Fibroblast of the aortic adventitia (primary cell): ENCODE measurements at places on chromosomes 11 and 22. TPM values are rescaled to one million over a fixed set of nuclear protein-coding genes. Genes with fewer than 3 reads are reported as not detected.

MS4A15 gene
- total RNA-seq = not detected in 2 replicates

SUSD2 gene
- 0.99 and 5.6 TPM in 2 replicates for total RNA-seq

OR8G5 gene
- not detected in 2 replicates for total RNA-seq

FADS1 gene
- total RNA-seq = 48.8 and 74.1 TPM in 2 replicates

NR1H3 gene
- total RNA-seq = 8.8 and 22.0 TPM in 2 replicates

KRTAP5-7 gene
- 0.09 and 0.33 TPM in 2 replicates for total RNA-seq

MRGPRE gene
- not detected in 2 replicates for total RNA-seq

DEUP1 gene
- total RNA-seq = not detected in 2 replicates

SPATA19 gene
- total RNA-seq = not detected in 2 replicates

OR4C15 gene
- total RNA-seq = not detected in 2 replicates

DCPS gene
- 4.3 and 11.4 TPM in 2 replicates for total RNA-seq

SLC29A2 gene
- total RNA-seq = 0.36 TPM in 1 of 2 replicates, not detected in the other

ENTHD1 gene
- not detected in 2 replicates for total RNA-seq

MS4A7 gene
- not detected in 2 replicates for total RNA-seq

CSNK2A3 gene
- total RNA-seq = 1.6 and 4.7 TPM in 2 replicates

MMP7 gene
- not detected in 2 replicates for total RNA-seq

BEST1 gene
- total RNA-seq = 3.1 and 3.4 TPM in 2 replicates

UPK3A gene
- total RNA-seq = not detected in 2 replicates

FGF3 gene
- total RNA-seq = not detected in 2 replicates

CARD18 gene
- total RNA-seq = not detected in 2 replicates

ADM gene
- 103 and 348 TPM in 2 replicates for total RNA-seq

LRP5 gene
- 3.3 and 8.3 TPM in 2 replicates for total RNA-seq

CASP4 gene
- total RNA-seq = 158 and 245 TPM in 2 replicates

PIH1D2 gene
- 5.1 and 5.5 TPM in 2 replicates for total RNA-seq

SH3BP1 gene
- 1.8 and 4.6 TPM in 2 replicates for total RNA-seq

ELFN2 gene
- total RNA-seq = 0.18 and 0.33 TPM in 2 replicates

RNF169 gene
- 20.3 and 28.5 TPM in 2 replicates for total RNA-seq

ARRB1 gene
- 32.0 and 36.3 TPM in 2 replicates for total RNA-seq

BAIAP2L2 gene
- 3.2 and 6.0 TPM in 2 replicates for total RNA-seq

SLC22A25 gene
- total RNA-seq = not detected in 2 replicates

OR5M10 gene
- not detected in 2 replicates for total RNA-seq

PRR33 gene
- total RNA-seq = not detected in 2 replicates

CECR2 gene
- 0.49 TPM in 1 of 2 replicates, not detected in the other for total RNA-seq
